ENCODE measurements at places on chromosomes 12 and 14.
A peak's percentile ranks its signal among the peaks of the same experiment; 100 is the strongest.

DNA sequence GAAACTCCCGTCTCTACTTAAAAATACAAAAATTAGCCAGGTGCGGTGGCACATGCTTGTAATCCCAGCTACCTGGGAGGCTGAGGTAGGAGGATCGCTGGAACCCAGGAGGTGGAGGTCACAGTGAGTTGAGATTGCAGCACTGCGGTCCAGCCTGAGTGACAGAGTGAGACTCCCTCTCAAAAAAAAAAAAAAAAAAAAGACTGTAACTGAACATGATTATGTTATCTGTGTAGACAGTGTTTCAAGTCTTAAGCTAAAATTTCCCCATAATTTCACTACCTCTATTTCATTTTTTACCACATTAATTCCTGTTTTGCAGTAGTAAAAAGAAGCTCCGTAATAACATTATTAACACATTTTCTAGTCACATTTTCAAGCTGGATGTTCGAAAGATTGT is 5.4 kb downstream of the PLBD1 start:
- no peak for DNase-seq

DNA sequence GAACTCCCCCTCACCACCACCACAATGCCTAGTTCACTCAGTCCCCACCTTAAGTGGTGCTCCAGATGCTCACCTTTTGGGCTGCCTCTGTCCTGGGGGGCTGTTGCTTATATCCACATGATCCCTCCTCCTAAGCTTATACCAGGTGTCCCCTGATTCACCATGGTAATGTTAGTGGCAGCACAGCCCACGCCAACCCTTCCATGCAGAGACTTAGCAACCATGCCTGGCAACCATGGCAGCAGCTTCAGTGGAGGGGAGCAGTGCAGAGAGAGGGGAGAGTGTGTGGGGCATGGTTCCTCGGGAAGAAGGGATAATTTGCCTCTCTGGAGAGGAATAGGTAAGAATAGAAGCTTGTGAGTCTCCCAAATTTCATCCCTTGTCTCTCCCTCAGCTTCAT is 1.2 kb upstream of the DDN start:
- DNase-seq = no peak

- no peak for DNase-seq
Observed at GRCh38 chr12:27305673-27306456, 26.8 kb upstream of the BMAL2 start.

- no peak for DNase-seq
Observed at GRCh38 chr14:52061390-52061789, 7.5 kb downstream of the NID2 start.

DNA sequence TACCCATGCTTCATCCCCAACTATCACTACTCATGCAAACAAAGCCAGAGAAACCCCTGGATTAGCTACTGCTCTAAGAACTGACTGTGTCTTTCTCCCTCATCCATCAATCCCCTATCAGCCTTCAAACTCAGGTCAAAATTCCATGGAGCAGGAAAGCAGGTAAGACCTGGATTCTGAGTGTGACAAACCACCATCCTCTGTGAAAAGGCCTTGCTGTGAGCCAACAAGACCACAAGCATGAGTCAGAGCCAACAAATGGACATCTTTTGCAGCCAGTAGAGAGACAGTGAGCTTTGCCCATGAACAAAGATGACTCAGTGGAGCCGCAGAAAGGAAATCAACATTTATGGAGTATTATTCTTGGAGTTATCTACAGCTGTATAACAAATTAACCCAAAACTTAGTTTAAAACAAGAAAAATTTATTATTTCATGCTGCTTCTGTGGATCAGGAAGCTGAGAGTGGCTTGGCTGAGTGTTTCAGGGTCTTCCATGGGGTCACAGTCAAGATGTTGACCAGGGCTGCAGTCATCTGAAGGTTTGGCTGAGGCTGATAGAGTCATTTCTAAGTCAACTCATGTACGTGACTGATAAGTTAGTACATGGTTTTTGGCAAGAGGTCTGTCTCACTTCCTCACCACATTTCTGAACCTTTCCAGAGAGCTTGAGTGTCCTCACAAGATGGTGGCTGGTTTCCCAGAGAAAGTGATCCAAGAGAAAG is 61.1 kb downstream of the PITPNM2 start:
- DNase-seq = no peak

DNA sequence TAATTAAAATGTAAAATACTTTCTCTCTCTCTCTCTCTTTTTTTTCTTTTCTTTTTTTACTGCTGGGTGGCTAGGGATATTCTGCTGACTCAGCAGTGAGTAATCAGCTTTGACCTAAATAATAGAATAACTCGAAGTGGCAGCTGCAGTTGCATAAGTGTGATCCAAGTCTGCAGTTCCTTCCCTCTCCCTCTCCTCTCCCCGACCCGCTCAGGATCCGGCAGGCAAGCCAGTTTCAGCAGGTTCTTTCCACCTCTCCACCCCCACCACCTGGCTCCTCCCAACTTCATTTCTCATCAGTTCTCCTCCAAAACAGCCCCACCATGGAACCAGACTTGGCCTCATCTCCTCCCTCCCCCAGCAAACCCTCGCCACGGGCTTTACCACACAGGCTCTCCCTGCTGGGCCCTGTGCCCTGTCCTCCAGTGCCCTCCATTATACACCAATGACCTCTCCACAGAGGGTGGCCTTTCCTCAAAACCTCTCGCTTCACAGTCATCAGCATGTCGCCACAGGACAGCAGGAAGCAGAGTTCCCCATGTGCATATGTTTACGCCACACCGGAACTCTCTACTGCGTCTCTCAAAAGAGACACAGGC is 22.4 kb downstream of the SLC7A8 start:
- DNase-seq = no peak

GRCh38 chr12:57850854-57851430 is 4.4 kb upstream of the CTDSP2 start:
- no peak for DNase-seq

- no peak for DNase-seq
Observed at GRCh38 chr12:70983692-70984091, 63.2 kb upstream of the PTPRR start.

GRCh38 chr12:124410354-124411175 is 115.7 kb downstream of the RFLNA start:
- no peak for DNase-seq

DNA sequence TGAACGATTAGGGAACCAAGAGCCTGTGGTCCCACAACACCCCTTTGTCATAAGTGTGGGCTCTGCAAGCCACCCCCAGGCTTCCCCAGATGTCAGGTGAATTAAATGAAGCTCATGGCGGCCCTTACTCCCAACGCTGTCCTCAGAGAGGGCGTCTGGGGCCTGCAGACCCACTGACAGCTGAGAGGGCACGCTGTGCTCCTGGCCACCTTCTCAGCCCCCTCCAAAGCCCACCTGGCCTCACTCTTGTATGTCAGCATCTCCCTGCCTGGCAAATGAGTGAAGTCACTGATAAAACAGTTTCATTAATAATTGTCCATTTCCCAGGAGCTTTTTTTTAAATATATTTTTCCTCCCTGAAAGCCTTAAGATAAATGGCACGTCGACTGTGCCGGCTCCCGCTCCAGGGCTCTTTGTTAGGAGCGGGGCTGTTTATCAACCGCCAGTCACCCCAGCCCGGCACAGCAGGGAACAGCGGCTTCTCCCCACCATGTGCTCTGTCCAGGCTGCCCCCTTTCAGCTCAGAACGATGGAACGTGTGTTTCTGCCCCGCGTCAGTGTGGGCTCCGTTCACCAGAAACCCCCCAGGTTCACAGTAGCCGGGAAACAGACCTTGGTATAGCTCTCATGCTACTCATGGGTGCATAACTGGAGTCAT is 94.7 kb upstream of the SFSWAP start:
- DNase-seq = no peak

GRCh38 chr12:14991069-14991468 is 18.2 kb downstream of the PDE6H start:
- no peak for DNase-seq

DNA sequence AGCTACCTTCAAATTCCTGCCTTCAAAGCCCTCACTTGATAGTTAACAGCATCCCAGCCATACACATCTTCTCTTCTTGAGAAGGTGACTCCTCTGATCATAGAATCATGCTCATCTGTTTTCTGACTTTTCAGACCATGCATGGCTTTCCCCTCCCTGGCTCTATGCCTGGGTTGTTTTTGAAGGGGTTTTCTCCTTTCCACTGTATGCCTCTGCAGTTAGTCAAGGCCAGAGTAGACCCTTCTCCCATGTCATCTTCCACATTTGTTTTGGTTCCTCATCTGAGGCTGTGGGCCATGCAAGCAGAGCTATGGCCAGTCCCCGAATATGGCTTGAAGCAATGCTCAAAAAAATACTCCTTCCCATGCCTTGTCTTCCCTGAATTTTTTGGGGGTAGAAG is 14.3 kb upstream of the MCRS1 start:
- no peak for DNase-seq

GRCh38 chr12:81759190-81760051 is at the start of gene PPFIA2:
Gene PPFIA2, minus strand, starts transcription at chr12:81759350.
- peak; percentile 19 for DNase-seq

- DNase-seq = no peak
Observed at GRCh38 chr12:59404109-59404650, 191.6 kb upstream of the SLC16A7 start.

DNA sequence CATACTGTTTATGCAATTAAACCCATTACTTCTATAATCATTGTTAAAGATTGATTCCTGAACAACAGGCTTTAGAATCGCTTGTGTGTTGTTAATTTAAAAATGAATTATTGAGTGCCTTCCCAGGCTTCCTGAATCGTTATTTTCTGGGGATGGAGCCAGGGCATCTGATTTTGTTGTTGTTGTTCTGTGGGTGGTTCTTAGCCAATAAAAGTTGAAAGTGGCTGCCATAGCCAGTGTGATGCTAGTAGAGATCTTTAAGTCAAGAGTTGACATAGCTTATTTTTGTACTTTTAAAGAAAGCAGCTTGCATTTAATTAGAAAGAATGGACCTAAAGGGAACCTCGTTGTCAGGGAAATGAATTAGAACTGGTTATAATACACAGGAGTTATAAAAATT is 6.4 kb downstream of the GOLGA5 start:
- DNase-seq = no peak

DNA sequence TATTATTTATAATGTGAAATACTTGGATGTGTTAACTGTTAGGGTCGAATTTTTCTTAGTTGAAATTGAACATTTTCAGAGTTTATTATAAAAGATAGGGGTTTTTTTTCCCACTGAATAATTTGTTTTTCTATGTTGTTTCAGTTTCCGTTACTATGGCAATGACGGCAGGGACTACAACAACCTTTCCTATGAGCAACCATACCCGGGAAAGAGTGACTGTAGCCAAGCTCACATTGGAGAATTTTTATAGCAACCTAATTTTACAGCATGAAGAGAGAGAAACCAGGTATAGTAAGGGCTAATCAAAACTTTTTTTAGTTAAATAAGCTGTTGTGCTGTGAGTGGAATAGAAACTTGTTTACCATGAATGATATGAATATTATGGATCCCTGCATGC is 35.1 kb upstream of the BMAL2 start:
- DNase-seq = no peak

GRCh38 chr12:25089738-25090137 is 105.2 kb downstream of the DNAI7 start:
- peak; percentile 8 for DNase-seq

DNA sequence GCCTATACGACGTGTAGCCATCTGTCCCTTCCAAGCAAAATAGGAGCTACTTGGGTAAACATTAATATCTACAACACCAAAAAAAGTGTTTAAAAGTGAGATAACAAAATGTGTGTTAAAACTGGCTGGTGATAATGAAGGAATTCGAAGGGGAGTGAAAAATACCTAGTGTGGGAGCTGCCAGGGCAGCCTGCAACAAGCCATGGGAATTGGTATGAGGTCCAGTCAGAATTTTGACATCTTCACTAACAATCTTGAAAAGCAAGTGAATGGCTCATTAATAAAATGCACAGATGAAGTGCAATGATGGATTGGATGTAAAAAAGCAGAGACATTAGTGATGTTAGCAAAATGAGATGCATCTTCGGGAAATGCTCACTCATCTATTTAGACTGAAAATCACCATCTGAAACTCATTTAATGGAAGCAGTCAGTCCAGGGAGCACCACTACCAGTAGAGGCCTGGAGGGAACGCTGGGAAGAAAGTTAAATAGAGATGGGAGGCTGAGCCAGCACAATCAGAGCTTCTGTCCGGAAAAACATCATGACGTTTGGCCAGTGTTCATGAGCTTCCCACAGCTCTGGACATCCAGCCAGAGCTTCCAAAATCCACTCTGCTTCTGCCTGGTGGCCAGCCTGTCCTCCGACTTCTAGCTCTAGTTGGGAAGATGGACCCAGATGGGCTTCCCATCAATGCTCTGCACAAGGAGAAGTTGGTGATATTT is 405.0 kb upstream of the TMTC1 start:
- DNase-seq = no peak

- no peak for DNase-seq
Observed at GRCh38 chr12:125292700-125293099, 227.5 kb downstream of the AACS start.

GRCh38 chr14:95862243-95862642 is 14.4 kb upstream of the TUNAR start:
- DNase-seq = no peak

DNA sequence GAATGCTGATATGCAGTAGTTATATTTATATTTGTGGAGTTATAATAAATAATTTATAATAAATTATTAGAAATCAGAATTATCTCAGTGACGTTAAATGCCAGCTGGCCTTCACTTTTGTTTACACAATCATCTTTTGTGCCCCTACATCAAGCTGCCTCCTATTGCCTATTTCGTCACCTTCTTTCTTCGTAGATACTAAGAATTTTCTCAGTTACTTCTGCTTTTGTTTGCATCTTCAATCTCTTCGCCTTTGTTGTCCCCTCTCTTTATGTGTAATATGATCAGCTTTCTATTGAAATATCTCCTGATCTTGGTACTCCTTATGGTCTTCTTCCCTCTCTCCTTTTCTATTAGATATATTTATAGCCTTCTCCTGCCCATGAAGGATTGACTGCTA is 197.0 kb downstream of the ERC1 start:
- no peak for DNase-seq

DNA sequence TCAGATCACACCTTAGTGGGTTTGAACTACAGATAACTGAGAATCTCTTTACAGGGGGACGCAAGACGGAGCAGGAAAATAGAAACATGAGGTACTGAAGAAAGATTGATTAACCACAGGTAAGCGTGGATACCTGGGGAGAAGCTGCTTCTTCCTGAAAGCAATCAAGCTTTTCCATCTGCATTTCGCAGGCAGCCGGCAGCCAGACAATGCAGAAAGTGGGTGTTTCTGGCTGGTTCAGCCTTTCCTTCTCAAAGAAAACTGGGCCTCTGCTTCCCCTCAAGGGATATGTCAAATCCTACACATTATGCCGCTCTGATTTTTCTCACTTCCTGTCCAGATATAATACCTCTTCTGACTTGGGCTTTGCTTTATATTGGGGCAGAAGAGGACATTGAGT is 39.1 kb upstream of the PPFIA2 start:
- DNase-seq = no peak
